Liver (tissue), 10 donors: ENCODE measurements at places on chromosomes 5 and 9. TPM values are rescaled to one million over a fixed set of nuclear protein-coding genes. Genes with fewer than 3 reads are reported as not detected.

Gene S1PR3
- 2.9 TPM for total RNA-seq

Gene SOHLH1
- total RNA-seq = not detected

Gene CRB2
- total RNA-seq = not detected

DNA sequence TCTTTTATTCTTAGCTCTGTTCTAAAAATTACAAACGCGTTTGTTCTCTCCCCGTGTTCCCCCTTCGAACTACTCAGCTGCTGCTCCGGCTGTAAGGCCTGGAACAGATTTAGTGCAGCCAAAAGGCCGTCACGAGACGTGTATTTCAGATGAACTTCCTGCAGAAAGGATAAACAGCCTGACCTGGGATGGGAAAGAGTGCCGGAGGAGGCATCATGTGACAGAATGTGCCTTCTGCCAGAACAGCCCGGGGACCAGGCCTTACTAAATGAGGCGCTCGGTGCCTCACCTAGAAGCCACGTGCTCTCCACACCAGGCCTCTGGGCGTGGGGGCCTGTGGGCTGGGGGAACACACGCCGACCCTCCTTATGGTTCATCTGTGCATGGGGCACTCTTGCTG, 94.7 kb downstream of the PPARGC1B start:
- no peak overlapping the region for H3K4me3 ChIP-seq
- no peaks in the 10 kb centered on the region for H3K4me1 ChIP-seq
- H3K27me3 ChIP-seq = no peaks in the 10 kb centered on the region
- H3K36me3 ChIP-seq = no peaks in the 10 kb centered on the region

GRCh38 chr9:68678430-68678829, 26.6 kb upstream of the PIP5K1B start:
- no peaks in the 10 kb centered on the region for H3K36me3 ChIP-seq
- no peak overlapping the region for H3K4me3 ChIP-seq
- no peaks in the 10 kb centered on the region for H3K4me1 ChIP-seq
- no peak for DNase-seq

DNA sequence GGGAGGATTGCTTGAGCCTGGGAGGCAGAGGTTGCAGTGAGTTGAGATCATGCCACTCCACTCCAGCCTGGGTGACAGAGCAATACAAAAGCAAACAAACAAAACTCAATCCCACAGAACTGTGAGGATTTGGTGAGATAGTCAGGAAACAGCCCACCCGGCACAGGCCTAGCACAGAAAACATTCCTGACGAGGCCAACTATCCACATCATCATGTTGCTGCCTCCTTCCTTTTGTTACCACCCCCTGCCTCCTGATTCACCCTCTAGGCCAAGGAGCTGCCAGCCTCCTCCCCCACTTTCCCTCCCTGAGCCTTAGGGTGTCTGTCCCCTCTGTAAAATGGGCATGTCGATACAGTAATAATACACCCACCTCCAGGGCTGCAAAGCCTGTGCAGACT, 39.0 kb downstream of the STK10 start:
- no peak overlapping the region for H3K27ac ChIP-seq
- no peak overlapping the region for H3K4me3 ChIP-seq
- no peaks in the 10 kb centered on the region for H3K27me3 ChIP-seq
- no peaks in the 10 kb centered on the region for H3K36me3 ChIP-seq

DNA sequence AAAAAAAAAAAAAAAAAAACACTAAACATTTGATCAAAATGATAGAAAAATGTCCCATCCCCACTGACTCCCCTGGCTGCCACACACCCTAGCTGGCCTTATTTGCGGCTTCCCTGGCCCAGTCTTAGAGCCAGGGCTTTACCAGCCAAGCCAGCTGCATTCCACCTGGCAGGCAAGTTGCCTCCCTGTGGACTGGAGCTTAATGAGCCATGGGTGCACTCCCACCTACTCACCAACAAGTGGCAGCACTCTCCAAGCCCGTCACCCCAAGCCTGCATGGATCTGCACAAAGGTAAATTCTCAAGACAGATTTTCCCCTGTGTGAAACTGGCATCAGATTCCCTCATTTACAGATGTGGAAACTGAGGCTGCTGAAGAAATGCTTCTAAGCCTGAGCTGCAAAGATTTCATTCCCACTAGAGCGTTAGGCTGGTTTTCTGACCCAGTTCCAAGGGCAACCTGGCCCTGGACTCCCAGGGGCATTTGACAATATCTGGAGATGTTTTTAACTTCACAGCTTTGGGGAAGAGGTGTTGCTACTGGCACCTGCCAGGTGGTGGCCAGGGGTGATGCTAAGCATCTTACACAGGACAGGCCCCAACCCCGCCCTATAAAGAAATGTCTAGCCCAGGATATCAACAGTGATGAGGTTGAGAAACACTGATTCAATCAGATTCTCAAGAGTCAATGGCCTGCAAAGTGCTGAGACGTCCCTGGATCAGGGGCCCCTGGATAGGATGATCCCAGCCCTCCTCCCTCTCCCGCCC, 21.9 kb upstream of the VDAC1 start:
- H3K4me1 ChIP-seq = no peaks in the 10 kb centered on the region
- no peaks in the 10 kb centered on the region for H3K36me3 ChIP-seq
- H3K4me3 ChIP-seq = no peak overlapping the region
- DNase-seq = no peak
- no peak overlapping the region for H3K27ac ChIP-seq
- no peaks in the 10 kb centered on the region for H3K27me3 ChIP-seq

- no peaks in the 10 kb centered on the region for H3K27me3 ChIP-seq
- DNase-seq = no peak
- no peaks in the 10 kb centered on the region for H3K4me1 ChIP-seq
These were observed 224.1 kb upstream of the RASEF start for GRCh38 chr9:83287021-83287420.

GRCh38 chr5:131814990-131815389, 18.2 kb upstream of the FNIP1 start:
- no peaks in the 10 kb centered on the region for H3K36me3 ChIP-seq
- no peaks in the 10 kb centered on the region for H3K4me1 ChIP-seq
- no peak overlapping the region for H3K4me3 ChIP-seq
- no peaks in the 10 kb centered on the region for H3K27me3 ChIP-seq
- no peak overlapping the region for H3K27ac ChIP-seq
- no peak for DNase-seq

GRCh38 chr9:20478786-20479185, 143.5 kb downstream of the MLLT3 start:
- no peak for DNase-seq
- no peaks in the 10 kb centered on the region for H3K36me3 ChIP-seq
- H3K4me3 ChIP-seq = no peak overlapping the region
- H3K27ac ChIP-seq = no peak overlapping the region
- no peaks in the 10 kb centered on the region for H3K27me3 ChIP-seq
